ENCODE measurements at places on chromosomes 12 and 14.

DNA sequence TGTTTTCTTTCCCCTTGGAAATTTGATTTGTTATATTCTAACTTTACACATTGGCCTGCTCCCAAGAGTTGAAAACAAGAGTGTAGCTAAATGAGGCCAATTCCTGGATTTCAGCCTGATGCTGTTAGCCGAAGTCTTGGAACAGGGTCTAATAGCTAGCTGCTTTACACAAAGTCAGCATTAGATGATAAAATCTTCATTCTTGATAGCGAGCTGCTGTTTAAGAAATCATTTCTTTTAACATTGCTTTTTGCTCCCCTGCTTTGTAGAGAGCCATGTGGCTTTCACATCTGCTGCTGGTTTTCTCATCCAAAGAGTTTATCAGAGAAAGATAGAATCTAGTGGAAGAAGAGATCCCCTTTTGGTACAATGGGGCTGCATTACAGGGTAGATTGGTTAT lies 22.3 kb downstream of the FBXW8 start:
- no peak for DNase-seq

DNA sequence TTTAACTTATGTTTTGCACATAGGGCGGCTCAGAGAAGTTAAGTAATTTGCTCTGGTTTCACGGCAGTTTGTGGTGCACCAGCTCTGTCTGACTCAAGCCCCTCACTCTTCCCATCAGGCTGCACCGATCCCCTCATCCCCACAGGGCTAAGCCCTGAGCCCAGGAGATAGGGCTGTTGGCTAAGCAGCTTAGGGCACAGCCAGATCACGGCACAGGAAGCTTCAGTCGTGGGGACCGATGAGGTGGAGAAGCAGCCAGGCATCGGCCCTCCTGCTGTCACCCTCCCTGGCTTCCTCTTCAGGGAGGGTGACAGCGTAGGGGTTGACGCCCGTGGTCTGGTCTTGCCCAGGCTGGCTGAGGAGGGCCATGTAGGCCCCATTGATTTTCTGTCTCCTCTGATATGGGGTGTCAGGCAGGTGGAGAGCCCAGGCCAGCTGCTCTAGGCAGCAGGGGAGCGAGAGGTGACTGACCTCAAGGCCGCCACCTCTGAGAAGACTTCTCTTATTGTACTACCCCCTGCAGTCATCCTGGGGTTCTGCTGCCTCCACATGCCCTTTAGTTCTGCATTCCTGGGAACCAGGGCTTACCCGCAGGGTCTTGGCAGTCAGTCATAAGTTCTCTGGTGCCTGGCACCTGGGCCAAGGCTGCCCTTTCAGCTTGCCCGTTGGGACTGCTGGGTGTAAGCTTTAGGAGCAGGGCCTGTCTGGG lies 166.4 kb downstream of the TSPAN9 start:
- no peak for DNase-seq

DNA sequence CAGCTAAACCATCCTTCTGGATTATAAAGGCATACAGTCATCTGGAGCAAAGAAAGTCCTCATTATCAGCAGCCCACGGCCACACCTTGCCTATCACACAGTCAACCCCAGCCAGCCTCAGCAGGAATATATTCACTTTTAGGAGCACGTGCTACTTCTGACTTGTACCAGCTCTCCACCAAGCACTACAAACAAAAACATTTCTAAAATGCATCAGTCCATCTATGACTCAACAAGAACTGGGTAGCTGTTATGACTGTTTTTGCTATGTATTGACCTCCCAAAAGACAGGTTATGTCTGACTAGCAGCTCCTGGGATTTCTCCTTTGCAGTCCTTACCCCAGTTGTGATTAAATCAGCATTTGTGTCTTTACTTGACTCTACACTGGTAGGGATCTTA lies 31.2 kb downstream of the NUAK1 start:
- DNase-seq: no peak

- no peak for DNase-seq
Measured at GRCh38 chr14:88191605-88192004, 131.5 kb downstream of the KCNK10 start.

- no peak for DNase-seq
Measured at GRCh38 chr14:49954171-49954631, 61.3 kb downstream of the ARF6 start.

GRCh38 chr12:3869865-3870264 lies 3.3 kb downstream of the PARP11 start:
- no peak for DNase-seq

GRCh38 chr12:4540170-4540569 lies 1.5 kb downstream of the RAD51AP1 start:
- no peak for DNase-seq

DNA sequence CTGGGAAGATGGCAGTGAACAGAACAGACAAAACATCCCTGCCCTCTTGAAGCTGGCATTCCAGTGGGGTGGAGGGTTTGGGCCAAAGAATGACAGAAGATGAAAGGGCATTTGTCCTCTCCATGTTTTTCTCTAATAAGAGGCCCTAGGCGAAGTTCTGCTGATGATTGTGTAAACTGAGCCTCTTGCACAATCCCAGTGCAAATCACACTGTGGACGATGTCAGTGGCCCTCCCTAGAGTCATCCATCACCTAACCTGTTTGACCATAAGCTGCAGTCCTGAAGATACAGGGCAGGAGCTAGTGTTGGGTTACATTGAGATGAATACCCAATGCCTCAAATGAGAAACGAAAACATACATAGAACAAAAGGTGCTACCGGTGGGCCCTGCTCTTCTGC lies 622.4 kb upstream of the TBX3 start:
- DNase-seq: no peak

- no peak for DNase-seq
Measured at GRCh38 chr14:87698481-87698880, 294.5 kb downstream of the GALC start.

DNA sequence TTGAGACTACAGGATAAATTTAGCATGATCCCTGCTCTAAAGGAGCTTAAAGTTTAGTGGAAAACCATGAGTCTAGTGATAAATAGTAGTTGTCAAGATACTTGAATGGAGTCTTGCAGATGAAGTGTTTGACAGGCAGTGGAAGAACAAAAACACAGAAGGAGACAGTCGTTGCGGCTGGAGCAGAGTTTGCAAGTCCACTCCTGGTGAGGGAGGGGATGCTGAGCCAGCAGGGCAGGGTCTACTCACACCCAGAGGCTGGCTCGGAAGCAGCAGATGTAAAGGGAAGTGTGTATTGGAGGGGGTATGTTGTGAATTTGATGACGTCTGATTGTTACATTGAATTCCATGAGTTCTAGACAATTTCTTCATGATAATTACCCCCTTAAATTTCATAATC lies 61.3 kb downstream of the TRAF3 start:
- DNase-seq: no peak

DNA sequence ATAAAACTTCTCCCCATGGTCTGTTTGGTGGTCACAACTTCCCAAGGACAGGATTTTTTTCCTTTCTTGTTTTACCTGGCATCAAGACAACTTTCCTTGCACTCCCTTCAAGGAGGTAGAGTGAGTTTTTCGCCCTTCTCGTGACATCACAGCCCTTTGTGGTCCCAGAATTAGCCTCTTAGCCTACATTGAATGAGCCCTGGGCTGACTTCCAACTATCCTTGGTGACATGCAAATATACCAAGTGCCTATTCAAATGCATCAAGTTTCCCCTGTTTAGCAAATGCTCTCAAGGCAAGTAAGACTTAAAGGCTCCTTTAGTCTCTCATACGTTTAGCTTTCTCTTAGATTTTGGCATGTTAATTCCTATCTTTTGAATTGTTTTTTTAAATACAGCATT lies 36.6 kb downstream of the TC2N start:
- DNase-seq: no peak

DNA sequence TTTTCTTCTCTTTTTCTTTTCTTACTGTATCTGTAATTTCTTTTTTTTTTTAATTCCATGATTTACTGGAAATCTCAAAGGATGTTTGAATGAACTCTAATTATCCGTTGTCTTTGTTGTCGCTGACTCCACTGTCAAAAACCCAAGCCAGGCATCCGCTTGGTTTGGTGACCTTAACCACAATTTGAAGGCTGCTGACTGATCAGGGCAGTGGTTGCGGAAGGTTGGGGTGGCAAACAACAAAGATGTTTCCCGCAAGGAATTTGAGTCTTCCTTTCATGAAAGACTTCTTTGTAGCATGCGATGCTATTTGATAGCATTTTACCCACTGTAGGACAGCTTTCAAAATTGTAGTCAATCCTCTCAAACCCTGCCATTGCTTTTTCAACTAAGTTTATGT lies 1013.8 kb downstream of the DIO2 start:
- DNase-seq: no peak

GRCh38 chr12:68823696-68824095 lies 15.7 kb downstream of the MDM2 start:
- no peak for DNase-seq

DNA sequence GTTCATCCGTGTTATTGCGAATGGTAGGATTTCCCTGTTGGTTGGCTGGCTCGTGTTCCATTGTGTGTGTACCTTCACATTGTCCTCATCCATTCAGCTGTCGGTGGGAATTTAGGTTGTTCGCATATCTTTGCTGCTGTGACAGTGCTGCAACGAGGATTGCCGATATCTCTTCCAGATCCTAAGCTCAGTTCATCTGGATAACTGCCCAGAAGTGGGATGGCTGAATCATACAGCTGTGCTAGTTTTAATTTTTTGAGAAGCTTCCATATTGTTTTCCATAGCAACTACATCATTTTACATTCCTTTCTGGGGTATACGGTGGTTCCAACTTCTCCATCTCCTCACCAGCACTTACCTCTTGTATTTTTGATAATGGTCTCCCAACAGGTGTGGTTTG lies 292.8 kb upstream of the SFSWAP start:
- no peak for DNase-seq

DNA sequence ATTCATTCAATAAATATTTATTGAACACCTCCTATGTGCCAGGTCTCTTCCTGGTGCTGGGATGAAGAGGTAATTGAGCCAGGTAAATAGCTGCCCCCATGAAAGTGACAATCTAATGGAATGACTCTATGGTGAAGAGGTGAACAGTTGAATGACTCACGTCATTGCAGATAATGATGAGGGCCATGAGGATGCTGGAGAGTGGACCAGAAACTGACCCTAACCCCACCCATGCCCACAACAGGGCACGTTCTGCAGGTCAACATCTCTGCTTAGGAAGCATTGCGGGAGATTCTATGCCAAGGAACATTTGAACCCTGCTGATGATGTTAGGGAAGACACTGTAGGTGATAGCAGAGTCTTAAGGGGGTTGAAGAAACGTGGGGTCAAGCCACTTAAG lies 788.9 kb upstream of the TBX3 start:
- no peak for DNase-seq

Measured in activated CD4-positive, alpha-beta T cell treated with anti-CD3 and anti-CD28 coated beads, Interleukin-2, amount 50 U/mL, for 1 hour (primary cell).